Activated naive CD4-positive, alpha-beta T cell (primary cell): ENCODE measurements at places on chromosomes 3 and 15.

- no peak for DNase-seq
These were observed 6.7 kb downstream of the ADPRH start for GRCh38 chr3:119585856-119586570.

- no peak for DNase-seq
These were observed 106.7 kb downstream of the GABRB3 start for GRCh38 chr15:26665957-26666791.

GRCh38 chr3:184169896-184170875 lies 4.5 kb upstream of the AP2M1 start:
- DNase-seq = no peak

- DNase-seq = no peak
These were observed 1.3 kb downstream of the PIK3CA start for GRCh38 chr3:179149406-179149867.

DNA sequence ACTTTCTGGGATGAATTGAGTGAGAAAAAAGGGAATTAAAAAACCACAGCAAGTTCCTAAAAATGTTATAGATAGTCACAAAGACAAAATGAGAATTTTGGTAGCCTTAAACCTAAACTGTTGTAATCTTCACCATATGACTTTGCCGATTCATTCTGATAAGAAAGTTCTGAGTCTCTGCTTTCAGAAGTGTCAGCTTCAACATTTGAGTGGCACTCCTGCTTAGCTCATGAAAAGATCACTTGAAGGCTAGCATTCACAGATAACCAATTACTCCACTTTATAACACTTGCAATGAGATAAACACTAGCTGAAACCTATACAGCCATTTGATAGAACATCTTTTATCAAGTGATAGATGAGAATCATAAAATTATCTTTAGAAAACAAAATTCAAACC lies 288.1 kb upstream of the POU1F1 start:
- DNase-seq = no peak
